Hepatocyte (in vitro differentiated cells): ENCODE measurements at places on chromosomes 6 and 20.

DNA sequence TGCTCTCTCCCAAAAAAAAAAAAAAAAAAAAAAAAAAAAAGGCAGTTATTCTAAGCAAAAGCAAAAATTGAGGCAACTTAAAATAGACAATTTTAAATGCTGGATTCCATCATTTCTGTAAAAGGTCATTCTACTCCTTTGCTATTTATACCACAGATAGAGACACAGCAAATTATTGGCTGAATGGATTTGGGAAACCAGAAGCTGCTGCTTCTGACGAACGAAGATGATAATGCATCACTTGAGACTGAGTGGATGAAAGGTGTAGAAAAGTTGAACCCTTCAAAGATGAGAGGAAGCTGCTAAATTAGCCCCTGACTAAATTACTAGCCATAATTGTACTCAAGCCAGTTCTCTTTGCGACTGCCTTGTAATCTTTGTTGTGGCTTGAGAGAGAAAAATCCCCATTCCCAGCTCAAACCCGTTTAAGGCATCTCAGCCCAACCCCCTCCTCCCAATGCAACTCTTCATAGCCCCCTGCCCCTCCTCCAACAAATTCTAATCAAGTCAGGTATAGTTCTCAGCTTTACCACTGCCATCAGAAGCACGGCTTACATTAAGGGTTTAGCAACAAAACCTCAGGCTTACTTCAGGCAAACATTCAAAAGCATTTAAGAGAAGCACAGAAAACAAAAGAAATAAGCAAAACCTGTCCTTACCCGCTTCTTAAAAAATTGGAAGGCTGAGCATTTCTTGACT, 1.0 kb downstream of the SGK1 start:
- DNase-seq = no peak

- peak; percentile 17 for DNase-seq
Observed at GRCh38 chr6:28105245-28105639, 19.2 kb upstream of the ZSCAN16 start.

GRCh38 chr6:35954333-35954732, 33.4 kb upstream of the SRPK1 start:
- DNase-seq = no peak

- no peak for DNase-seq
Observed at GRCh38 chr20:58906894-58907293, 54.4 kb downstream of the GNAS start.

GRCh38 chr6:128567029-128567428, 46.6 kb upstream of the PTPRK start:
- DNase-seq = no peak

DNA sequence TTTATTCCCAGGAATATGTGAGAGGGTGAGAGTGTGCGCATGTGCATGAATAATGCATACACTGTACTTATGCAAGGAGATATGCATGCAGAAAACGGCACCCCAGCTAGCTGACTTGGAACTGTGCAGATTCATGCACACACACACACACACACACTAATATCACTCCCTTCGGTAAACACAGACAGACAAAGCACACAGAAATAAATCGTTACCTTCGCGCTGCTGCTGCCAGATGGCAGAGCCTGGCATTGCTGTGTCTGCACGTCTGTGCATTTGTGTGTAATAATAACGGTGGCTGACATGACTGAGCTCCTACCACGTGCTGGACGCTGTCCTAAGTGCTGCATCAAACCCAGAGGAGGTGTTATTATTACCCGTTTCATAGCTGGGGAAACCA, 36.8 kb downstream of the PREX1 start:
- no peak for DNase-seq

- peak; percentile 69 for DNase-seq
Observed at GRCh38 chr6:105424175-105424783, 21.4 kb upstream of the PREP start.

- DNase-seq = no peak
Observed at GRCh38 chr6:44049989-44050871, 77.0 kb downstream of the MRPL14 start.

- no peak for DNase-seq
Observed at GRCh38 chr6:30656513-30656912, 9.6 kb downstream of the C6orf136 start.

DNA sequence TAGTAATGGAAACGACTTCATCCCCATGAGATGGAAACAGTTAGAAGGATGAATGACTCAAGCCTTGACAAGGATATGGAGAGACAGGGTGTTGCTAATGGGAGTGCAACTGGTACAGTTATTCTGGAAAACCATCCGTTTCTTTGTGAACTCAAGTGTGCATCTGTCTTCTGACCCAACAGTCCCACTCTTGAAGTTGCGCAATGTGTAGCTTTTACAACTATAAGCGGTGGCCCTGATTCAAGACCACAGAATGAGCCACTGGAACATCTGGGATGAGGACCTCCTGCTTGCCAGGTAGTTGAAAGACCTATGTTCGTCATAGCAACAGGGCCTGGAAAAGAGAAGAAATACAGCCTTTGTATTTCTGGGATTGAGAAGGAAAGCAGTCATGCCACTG, 115.8 kb upstream of the GMDS start:
- DNase-seq = no peak

DNA sequence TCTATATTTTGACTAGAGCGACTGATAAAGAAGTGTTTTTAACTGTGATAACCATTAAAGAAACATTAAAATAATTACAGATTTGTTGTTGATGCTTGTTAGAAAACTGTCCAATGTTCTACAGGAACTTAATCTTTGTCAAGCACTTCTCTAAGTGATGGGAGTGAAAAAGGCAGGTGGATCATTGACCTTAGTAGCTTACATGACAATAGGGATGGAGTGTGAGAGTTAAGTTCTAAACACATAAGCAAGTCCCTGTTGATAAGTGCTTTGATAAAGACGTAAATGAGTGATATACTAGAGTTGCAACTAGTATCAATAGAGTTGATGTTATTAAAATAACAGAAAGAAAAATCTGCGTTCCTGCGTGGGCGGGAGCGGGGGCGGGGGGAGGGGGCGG, 931.5 kb upstream of the EPHA7 start:
- DNase-seq = no peak

- DNase-seq = no peak
Observed at GRCh38 chr20:51219544-51219943, 196.6 kb upstream of the KCNG1 start.

DNA sequence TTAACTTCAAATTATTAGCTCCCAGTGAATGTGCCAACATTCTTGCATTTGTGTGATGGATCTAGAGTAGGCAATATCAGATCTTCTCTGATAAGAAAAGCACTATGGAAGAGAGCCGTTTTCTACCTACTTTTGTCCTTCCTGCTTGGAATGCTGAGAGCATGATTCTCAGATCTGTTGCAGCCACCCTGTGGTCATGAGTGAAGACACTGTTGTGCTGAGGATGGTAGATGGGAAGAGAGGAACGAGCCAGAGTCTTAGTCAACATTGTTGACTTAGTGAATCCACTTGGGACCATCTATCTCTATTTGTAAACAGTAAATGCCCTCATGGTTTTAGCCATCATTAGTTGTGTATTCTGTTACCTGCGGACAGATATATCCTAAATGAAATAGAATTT, 202.6 kb downstream of the CD109 start:
- no peak for DNase-seq

- DNase-seq = peak; percentile 63
Observed at GRCh38 chr6:156557251-156557910, 219.8 kb upstream of the ARID1B start.

DNA sequence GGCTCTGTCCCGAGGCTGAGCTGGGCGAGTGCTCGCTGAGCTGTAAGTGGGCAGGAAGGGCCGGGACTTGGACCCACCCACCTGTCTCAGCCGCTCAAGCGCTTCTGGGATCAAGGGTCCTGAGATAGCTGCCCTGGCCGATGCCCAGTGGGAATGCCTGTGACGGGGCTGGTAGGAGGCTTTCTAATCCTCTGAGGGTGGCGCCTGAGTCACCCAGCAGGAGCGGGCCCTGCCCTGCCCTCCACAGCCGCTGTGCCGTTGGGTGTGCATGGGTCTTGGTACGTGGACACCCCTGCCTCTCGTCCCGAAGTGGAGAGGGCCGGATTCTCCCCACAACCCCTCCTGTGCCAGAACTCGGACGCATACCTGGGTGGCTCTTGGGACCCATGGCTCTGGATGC, 43.1 kb upstream of the GATA5 start:
- no peak for DNase-seq

GRCh38 chr6:166402582-166403277, 20.0 kb upstream of the MPC1 start:
- no peak for DNase-seq

DNA sequence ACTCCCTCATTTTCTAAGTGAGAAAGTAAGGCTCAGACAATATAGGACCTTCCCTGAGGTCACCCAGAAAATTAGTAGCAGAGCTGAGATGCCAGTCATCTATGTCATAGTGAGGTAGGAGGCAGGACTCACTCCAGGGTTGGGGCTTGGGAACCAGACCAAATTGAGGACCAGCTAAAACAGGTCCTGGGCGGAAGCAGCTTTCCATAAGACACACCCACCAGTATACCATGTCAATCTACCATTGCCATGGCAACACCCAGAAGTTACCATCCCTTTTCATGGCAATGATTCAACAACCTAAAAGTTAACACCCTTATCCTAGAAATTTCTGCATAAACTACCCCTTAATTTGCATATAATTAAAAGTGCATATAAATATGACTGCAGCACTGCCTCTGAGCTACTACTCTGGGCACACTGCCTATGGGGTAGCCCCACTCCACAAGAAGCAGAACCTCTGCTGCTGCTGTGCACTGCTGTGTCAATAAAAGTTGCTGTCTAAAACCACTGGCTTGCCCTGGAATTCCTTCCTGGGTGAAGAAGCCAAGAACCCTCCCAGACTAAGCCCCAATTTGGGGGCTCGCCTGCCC, 30.3 kb upstream of the OCSTAMP start:
- DNase-seq = no peak

DNA sequence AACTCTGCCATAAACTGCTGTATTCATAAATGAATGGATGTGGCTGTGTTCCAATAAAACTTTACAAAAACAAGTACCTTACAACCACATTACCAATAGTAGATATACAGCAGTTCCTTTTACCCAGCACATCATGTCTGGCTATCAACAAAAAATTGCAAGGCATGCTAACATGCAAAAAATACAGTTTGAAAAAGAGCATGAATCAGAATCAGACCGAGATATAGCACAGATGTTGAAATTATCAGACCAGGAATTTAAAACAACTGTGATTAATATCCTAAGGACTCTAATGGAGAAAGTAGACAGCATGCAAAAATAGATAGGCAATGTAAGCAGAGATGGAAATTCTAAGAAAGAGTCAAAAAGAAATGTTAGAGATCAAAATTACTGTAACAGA, 8.4 kb upstream of the NUS1 start:
- DNase-seq = no peak

GRCh38 chr6:83998021-83998584, 35.5 kb upstream of the MRAP2 start:
- no peak for DNase-seq

GRCh38 chr20:51337126-51337805, 205.3 kb downstream of the NFATC2 start:
- no peak for DNase-seq

DNA sequence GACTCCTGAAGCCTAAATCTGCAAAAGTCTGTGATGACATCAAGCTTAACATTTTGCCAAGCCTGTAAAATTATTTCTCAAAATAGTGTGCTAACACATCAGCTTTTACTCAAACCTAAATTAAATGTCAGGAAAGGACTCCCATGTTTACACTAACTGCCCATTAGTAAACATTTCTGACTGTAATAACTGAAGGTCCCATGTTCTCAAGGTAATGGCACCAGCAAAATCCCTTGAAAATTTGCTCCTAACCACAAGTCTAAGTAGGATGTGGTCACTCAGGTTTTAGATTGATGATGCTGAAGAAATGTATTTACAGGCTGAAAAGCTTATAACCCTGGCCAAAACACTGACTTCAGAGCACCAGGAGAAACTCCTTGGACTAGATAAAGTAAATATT, 33.0 kb downstream of the BACH2 start:
- DNase-seq = no peak

- DNase-seq = no peak
Observed at GRCh38 chr6:20991910-20992309, 457.7 kb downstream of the CDKAL1 start.

GRCh38 chr6:92364948-92365541, 1054.3 kb downstream of the EPHA7 start:
- DNase-seq = peak; percentile 41

- DNase-seq = no peak
Observed at GRCh38 chr20:62168890-62169435, 13.9 kb upstream of the MTG2 start.

GRCh38 chr6:158869826-158870648, 50.9 kb upstream of the EZR start:
- DNase-seq = peak; percentile 97

DNA sequence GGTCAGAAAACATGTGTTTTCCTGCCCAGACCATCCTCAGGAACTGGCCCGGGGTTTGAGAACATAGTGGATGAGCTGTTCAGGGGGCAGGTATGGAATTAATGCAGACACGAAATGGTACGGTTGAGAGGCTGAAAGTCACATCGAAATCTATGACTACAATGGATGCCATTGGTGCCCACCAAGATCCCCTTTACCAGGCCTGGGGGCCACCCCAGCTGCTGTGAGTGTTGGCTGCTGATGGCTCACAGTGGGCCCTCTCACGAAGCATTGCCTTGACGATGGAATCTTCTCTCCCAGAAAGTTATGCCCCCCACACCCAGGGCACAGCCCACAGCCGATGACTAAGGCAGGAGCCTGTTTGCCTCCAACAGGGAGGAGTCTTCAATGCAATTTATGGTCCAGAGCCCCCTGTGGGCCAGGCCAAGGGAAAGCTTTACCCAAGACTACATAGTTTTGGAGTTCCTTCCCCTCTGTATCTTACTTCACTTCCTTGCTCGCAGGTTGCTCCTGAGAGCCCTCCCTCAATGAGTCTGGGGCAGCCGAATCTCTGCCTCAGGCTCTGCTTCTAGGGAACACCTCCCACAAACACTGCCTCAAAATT, 92.6 kb downstream of the BFSP1 start:
- no peak for DNase-seq

DNA sequence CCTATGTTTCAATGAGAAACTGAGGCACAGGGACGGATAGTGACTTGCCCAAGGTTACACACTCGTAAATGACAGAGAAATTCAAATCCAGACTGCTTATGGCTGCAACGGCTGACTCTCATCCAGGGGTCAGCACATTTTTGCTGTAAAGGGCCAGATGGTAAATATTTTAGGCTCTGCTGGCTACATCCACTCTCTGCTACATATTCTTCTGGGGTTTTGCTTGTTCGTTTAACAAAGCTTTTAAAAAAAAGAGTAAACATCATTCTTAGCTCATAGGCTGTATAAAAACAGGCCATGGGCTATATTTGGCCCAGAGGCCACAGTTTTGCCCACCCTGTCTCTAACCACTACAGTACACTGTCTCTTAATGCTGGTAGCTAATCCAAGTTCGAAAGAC, 103.4 kb downstream of the PREX1 start:
- DNase-seq = no peak

DNA sequence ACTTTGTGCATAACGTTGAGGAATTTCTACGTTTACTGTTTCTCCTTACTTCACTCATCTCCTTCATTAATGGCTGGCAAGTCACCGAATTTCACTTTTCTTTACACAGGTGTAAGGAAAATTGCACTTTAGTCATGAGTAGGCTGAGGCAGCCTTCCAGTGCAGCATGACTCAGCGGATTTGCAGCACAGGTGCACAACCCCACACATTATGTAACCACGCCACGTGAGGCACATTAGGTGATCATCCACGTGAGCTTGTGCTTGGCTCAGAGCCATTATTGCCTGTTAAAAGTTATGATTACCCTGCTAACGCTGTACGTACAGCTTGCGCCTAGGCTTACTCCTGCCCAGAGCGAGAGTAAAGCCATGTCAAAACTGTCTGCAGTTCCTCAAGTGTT, 158.8 kb downstream of the NKAIN2 start:
- DNase-seq = peak; percentile 69

- DNase-seq = no peak
Observed at GRCh38 chr20:16500197-16500596, 73.1 kb downstream of the KIF16B start.
